ENCODE measurements at places on chromosomes 5 and 9.
A peak's percentile ranks its signal among the peaks of the same experiment; 100 is the strongest.

- no peak for DNase-seq
Measured at GRCh38 chr5:80761966-80762365, 107.2 kb upstream of the DHFR start.

- DNase-seq, result peak; percentile 87
Measured at GRCh38 chr5:145587710-145588109, 247.4 kb downstream of the PRELID2 start.

DNA sequence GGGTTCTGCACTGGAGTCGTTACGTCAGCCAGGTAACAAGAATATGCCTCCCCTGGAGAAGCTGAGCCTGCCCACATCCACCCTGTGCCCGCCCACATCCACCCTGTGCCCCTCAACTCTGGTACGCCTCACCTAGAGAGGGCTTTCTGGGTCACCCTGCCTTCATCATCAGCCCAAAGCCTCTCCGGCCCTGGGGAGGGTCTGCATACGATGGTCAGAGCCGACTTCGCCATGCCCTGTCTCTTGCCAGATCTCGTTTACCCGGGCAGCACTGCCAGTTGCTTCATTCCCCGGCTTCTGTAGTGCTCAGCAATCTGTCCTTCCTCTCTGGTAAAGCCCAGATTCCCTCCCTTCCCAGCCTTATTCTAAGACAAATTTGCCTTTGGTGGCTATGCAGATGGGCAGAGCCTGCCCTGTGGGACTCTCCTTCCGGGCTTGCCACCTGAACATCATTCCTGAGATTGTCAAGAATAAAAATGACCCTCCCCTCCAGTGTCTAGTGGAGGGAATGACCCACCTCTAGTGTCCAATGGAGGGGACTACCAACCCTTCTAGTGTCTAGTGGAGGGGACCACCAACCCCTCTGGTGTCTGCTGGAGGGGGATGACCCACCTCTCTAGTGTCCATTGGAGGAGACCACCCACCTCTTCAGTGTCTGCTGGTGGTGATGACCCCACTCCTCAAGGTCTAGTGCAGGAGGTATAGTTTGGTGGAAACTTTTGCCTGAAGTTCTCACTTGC lies 3.4 kb downstream of the PLEKHG4B start:
- DNase-seq, result no peak

GRCh38 chr5:79005151-79005550 lies 20.0 kb upstream of the ARSB start:
- DNase-seq, result no peak

DNA sequence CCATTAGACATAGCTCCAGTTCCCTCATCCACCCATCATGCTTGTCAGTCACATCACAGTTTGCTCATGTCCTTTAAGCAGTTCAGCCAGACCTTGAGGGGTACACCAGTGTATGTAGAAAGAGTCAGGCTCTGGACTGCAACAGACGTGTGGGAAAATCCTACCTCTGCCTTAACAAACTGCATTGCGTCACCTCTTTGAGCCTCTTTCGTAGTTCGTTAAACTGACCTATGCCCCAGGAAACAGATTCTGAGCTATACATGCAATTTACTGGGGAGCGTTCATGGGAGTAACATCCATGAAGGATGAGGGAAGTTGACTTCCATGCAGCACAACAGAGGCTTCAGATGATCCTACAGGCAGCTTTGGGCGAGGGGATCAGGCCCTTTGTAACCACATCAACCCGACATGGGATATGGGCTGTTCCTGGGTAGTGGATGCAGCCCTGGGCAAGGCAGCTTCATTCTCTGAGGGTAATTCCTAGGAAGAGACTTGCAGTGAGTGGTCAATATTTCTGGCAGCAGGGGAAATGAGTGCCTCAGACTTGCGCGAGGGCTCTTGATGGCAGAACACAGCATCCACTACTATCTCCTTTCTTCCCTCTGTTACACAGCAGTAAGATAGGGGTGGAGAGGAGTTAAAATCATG lies 4.3 kb downstream of the SPINK4 start:
- no peak for DNase-seq

DNA sequence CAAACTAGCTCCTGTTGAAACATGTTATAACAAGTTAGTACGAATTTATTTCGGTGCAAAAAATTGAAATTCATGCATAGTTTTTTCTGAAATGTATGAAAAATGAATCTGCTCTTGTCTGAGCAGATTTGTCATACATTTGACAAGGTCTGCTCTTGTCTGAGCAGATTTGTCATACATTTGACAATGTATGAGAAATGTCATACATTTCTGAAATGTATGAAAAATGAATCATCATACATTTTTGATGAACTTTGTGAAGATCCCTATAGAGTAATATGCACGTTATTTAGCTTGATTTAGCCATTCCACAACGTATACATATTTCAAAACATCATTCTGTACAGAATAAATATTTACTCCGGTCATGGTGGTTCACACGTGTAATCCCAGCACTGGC lies 85.9 kb upstream of the PARP8 start:
- no peak for DNase-seq

DNA sequence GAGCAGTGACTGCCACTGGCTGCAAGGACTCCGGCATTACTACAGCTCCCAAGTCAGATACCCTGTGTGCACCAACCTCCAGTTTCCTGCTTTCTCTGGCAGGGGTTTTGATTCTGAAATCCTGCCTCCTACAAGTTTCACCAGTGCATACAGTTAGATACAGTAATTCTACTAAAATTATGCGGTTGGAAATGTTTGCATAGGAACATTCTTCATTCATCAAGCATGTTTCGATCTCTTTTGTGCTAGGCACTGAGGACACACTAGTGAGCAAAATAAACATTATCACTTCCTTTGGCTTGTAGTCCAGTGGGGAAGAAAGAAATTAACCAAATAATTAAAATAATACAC lies 152.2 kb downstream of the TMEM167A start:
- DNase-seq, result no peak

GRCh38 chr5:125181955-125182354 lies 435.5 kb upstream of the ZNF608 start:
- no peak for DNase-seq

DNA sequence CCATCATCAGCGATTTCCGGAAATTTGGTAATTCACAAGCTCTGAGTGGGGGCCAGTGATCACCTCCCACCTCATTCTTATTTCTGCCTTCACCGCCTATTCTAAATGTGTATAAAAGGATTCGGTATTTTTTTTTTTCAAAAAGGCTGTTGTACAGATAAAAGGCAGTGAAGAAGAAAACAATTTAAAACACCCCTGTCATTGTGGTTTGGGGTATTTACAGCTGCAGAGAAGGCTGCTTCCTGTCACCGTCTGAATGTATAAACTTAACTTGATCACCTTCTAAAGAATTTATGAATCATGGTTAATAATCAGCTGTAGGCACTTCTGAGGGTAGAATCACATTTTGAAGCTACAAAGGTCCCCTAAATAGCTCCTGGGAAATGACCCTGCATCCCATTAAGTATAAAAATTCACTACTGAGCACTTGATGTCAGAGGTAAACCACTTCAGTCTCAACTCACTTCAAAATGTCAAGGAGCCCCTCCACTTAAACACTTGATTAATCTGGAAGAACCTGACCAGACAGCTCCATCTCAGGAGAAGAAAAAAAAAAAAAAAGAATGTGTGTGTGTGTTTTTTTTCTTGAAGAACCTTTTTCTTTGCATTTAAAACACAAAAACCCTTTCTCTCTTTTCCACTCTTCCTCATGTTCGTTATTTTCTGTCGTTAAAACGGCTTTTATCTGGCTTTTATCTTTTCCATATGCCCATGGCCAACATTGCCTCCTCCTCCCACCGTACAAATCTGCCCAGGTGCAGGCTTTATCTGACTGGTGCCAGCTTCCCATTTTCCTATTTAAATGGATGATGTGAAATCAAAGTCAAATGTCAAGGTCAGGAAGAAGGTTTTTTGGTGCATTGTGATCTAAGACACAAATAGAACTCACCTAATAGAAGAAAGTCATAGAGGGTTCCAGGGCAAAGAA lies 291.2 kb downstream of the IRX1 start:
- DNase-seq, result peak; percentile 2

DNA sequence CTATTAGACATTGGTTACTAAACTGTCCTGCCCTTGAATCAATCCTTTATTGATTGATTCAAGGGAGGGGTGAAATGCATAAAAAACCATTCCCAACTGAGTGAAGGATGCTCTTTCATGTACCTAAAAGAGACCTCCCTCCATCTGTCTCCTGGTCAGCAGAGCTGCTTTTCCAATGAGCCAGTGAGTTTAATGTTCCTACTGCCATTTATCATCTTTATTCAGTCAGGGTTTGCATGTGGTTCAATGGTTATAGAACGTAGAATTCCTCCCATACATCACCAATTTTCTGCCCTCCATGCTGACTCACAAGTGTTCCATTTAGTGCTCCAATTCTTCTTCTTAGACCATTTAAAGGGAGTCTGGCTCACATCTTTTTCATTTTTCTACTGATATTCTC lies 199.1 kb upstream of the PCSK5 start:
- DNase-seq, result no peak

DNA sequence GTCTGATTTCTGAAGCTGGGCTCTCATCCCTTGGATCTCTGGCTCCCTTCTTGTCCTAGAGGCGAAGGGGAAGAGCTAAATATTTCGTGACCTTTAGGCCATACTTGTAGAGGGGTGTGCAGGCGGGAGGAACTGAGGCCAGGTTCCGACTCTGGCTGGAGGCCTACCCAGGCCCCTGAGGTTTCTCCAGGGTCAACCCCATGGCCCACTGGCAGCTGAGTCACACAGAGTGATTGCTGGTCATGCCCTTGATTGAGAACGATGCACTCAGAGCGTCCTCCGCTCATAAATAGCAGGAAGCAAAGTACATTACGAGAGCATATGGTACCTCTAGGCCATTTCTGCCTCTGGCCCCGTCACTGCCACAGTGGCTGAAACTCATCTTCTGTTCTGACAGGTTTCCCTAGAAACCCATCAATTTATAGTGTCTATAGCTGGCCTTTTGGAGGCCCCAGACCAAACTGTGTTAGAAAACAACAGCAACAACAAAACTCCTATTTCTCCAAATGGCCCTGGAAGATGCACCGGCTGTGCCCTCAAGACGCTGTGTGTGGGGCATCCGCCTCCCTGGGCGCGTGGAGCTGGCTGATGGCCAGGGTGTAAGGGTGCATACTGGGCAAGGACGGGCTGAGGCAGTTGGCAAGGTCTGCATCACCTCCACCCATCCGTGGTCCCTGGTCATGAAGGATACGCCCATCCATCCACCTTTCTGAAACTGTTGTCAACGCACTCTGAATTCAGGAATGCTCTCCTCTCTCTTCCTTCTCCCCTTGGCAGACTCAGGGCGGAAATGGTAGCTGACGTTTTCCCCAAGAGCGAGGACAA lies 32.9 kb upstream of the FCN1 start:
- no peak for DNase-seq

GRCh38 chr5:34026089-34026761 lies 16.8 kb downstream of the C1QTNF3 start:
- DNase-seq, result no peak

GRCh38 chr5:132296412-132297016 lies 2.3 kb downstream of the SLC22A4 start:
- DNase-seq, result peak; percentile 28

- peak; percentile 49 for DNase-seq
Measured at GRCh38 chr5:54993318-54993717, 7.9 kb upstream of the ESM1 start.

GRCh38 chr9:82128011-82128696 lies 139.6 kb downstream of the SPATA31D1 start:
- DNase-seq, result no peak

DNA sequence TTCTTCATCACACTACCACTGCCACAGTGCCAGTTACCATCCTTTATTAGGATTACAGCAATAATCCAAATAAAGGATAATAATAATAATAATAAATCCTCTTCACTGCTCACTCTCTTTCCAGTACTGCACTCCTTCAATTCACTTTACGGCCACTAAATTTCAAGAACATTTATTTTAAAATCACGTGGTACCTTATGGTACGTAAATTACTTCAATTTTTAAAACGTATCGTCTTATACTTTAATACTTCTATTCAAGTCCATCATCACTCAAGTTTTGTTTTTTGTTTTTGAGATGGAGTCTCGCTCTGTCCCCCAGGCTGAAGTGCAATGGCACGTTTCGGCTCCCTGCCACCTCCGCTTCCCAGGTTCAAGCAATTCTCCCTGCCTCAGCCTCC lies 36.5 kb downstream of the PTBP3 start:
- no peak for DNase-seq

DNA sequence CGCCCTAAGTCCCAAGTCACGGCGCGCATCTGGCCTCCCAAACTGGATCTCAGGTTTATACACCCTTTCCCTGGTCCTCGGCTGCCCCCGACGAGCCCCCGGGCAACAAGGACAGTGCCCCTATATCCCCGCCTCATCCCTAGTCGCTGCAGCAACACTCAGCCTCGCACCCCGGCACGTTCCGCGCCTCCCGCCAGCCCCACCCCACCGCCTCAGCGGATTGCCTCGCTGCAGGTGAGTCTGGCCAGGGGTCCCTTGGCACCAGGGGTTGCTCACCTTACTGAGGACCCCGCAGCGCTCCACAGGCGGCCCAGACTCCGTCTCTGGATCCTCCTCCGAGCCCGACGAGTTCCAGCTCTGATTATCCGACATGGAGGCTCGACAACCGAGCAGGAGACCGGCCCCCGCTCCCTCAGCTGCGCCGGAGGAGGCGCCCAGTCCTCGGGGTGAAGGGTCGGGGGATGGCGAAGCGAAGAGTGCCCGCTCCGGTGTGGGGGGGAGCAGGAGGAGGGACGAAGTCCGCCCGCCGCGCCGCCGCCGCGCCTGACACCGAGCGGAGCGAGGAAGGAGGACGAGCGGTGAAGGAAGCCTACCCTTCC lies 494 bp downstream of the CERT1 start:
- peak; percentile 10 for DNase-seq

- peak; percentile 9 for DNase-seq
Measured at GRCh38 chr9:95433096-95433819, 83.5 kb downstream of the PTCH1 start.

GRCh38 chr5:143653256-143653655 lies 158.7 kb upstream of the HMHB1 start:
- DNase-seq, result no peak

GRCh38 chr9:92767066-92768054 lies 2.7 kb upstream of the BICD2 start:
- no peak for DNase-seq

- no peak for DNase-seq
Measured at GRCh38 chr5:9249231-9249630, 296.6 kb downstream of the SEMA5A start.

DNA sequence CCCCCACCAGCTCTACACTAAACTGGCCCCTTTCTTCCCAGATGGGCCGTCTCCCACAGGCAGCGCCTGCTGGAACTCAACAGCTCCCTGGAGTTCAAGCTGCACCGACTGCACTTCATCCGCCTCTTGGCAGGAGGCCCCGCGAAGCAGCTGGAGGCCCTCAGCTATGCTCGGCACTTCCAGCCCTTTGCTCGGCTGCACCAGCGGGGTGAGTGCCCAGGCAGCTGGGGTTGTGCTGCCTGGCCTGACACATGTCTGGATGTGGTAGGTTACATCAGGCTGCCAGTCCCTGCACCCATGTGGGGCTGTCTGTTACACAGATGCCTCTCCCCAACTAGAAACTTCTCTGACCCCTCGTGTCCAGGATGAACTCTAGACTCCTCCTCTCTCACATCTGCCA lies 9.8 kb downstream of the NHP2 start:
- DNase-seq, result no peak

GRCh38 chr5:81265101-81265500 lies 32.0 kb downstream of the CKMT2 start:
- peak; percentile 17 for DNase-seq

- no peak for DNase-seq
Measured at GRCh38 chr9:120319452-120319851, 260.5 kb downstream of the CDK5RAP2 start.

Data from fibroblast of skin of right quadriceps (primary cell).